ENCODE measurements at places on chromosomes 16 and 17. TPM values are rescaled to one million over a fixed set of nuclear protein-coding genes. Genes with fewer than 3 reads are reported as not detected.

Gene KRTAP9-4
- total RNA-seq: not detected

Gene HAS3
- 58.9 TPM for total RNA-seq

Gene KRT27
- 2.0 TPM for total RNA-seq

Gene CD68
- 61.0 TPM for total RNA-seq

Gene CA5A
- total RNA-seq: not detected

Measured in ureter (tissue), 1 donor.